Caco-2 (cell line): ENCODE measurements at places on chromosomes 11 and 22. TPM values are rescaled to one million over a fixed set of nuclear protein-coding genes. Genes with fewer than 3 reads are reported as not detected.

DNA sequence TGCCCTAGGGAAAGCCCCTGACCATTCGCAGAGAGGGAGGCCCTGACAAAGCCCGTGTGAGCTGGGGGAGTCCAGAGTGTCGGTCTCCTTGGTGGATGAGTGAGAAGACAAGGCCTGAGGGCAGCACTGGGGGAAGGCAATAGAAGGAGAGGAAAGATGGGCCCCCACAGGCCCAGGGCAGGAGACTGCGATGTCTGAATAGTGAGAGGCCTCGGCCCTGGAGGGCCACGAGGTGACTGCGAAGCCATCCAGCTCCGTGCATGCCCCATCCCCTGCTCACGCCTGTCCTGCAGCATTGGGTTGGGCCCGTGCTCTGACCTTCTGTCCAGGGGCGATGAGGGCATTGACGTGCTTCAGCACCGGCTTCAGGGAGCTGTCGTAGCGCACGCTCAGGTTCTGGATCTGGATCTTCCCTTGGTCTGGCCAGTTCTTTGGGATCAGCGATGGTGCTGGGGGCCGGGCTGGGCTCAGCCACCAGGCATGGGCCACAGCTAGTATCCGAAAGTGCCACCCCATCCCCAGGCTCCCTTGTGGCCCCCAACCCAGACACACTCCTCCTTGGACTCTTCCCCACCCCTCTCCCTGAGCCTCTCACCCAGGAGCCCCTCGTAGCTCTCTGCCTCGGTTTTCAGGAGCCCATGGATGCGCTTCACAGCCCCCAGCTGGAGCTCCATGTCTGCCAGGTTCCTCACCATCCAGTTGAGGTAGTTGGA, 8.3 kb upstream of the KCNJ11 start:
- no peaks in the 10 kb centered on the region for H3K4me1 ChIP-seq
- no peaks in the 10 kb centered on the region for H3K36me3 ChIP-seq
- H3K4me3 ChIP-seq = no peak overlapping the region
- no peaks in the 10 kb centered on the region; the same call in 1 of the 2 replicates for H3K27me3 ChIP-seq

The C11orf71 gene
- total RNA-seq = 9.5 and 9.8 TPM in 2 replicates

The GPR83 gene
- 2.7 and 2.8 TPM in 2 replicates for total RNA-seq

DNA sequence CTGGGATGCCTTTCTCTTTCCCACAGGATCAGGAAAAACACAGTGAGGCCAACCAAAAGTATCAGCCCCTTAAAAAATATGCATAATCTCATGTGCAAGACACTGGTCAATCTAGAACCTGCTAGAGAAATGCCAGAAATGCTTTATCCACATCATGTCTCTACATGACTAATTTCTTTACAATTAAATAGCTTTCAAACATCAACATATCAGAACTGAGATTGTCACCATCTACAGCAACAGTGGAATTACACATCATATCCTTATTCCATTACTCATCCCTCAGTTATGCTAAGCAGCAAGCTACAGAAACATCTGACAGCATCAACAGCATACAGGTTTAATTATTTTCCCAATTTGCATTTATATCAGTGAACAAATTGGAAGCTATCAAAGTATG, 78.8 kb downstream of the DDIAS start:
- H3K4me3 ChIP-seq = no peak overlapping the region
- no peak overlapping the region for H3K27ac ChIP-seq
- no peak for DNase-seq
- no peaks in the 10 kb centered on the region for H3K36me3 ChIP-seq
- H3K27me3 ChIP-seq = no peaks in the 10 kb centered on the region

- H3K4me3 ChIP-seq = no peak overlapping the region
- no peaks in the 10 kb centered on the region for H3K27me3 ChIP-seq
- H3K4me1 ChIP-seq = no peaks in the 10 kb centered on the region
Measured at GRCh38 chr11:111429066-111429506, 50.0 kb upstream of the POU2AF1 start.

- DNase-seq = no peak
- no peak overlapping the region for H3K4me3 ChIP-seq
- H3K4me1 ChIP-seq = 0 out of 2 replicates have a peak, but pooled peaks cover 6% of the 10 kb centered on the region
- no peaks in the 10 kb centered on the region for H3K27me3 ChIP-seq
- no peak overlapping the region for H3K27ac ChIP-seq
- H3K36me3 ChIP-seq = no peaks in the 10 kb centered on the region
Measured at GRCh38 chr11:126311401-126312291, 7.8 kb downstream of the DCPS start.

DNA sequence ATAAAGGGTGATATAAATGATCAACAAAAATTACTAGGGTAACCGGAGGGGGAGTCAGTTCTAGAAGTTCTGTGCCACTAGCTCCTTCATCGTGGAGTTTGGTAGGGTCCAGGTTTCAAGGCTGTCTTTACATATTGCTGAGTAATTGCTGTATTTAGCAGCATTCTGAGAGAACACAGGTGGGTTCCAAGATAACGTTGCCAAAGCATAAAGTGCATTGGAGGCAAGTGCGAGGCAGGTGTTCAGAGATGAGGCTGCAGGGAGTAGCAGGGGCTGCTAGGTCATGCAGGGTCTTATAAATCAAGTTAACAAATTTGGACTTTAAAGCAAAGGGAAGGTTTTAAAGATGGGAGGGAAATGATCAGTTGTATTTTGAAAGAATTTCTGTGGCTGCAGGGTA, 17.8 kb downstream of the SGSM3 start:
- no peak overlapping the region for H3K4me3 ChIP-seq
- H3K4me1 ChIP-seq = peaks cover 15% of the 10 kb centered on the region; the same call in 1 of the 2 replicates
- peak overlapping the region; percentile 67 for H3K27ac ChIP-seq
- no peaks in the 10 kb centered on the region for H3K27me3 ChIP-seq
- no peak for DNase-seq

DNA sequence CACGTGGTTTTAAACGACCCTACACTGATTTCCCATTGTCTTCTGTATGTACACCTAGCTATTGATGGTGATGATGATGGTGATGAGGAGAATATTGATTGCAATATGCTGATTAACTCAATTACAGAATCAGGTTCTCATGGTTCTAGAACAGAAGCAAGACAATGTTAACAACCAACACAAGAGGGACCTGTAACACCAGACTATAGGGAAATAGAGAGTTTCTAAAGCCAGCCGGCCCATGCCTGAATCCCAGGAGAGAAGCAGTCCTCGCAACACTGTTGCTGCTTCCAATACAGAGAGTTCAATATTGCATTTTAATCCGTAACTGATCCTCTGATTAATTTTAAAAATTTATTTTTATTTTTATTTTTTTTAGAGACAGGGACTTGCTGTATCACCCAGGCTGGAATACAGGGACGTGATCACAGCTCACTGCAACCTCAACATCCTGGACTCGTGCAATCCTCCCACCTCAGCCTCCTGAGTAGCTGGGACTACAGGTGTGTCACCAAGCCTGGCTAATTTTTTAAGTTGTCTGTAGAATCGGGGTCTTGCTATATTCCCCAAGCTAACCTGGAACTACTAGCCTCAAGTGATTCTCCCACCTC, 22.2 kb upstream of the UBASH3B start:
- H3K27ac ChIP-seq = no peak overlapping the region
- no peaks in the 10 kb centered on the region for H3K27me3 ChIP-seq
- H3K4me1 ChIP-seq = no peaks in the 10 kb centered on the region
- no peaks in the 10 kb centered on the region for H3K36me3 ChIP-seq
- H3K4me3 ChIP-seq = no peak overlapping the region
- peak; percentile 48 for DNase-seq

DNA sequence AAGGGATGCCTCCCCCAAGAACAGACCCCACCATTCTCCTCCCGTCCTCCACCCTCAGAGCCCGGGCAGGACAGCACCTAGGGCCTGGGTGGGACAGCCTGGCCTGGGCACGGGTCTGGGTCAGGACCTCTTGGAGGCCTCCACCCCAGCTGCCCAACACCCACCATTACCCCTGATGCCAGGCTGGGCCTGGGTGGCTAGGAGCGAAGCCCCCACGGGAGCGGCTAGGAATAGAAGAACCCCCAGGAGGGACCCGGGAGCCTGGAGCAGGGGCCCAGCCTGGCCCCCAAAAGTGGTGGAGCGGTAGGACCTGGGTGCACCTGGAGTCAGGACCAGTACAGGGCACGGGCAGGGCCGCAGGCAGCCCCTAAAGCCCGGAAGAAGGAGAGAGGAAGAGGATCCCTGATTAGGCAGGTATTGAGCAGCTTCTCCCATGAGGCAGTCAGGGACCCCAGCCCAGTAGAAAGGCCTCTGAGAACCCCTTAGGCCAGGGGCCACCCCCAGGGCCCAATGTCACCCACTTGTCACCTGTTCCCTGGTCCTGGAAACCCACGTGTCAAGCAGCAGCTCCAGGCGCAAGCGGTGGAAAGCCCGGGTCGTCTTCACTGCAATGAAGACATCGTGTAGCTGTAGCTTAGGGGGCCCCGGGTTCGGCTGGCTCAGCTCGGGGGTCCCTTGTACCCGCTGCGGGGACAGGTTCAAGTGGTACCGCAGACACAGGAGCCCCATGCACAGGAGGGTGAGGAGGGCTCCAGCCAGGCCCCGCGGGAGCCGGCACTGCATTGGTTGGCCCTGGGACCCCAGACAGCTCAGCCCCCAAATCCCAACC, 575 bp downstream of the MFNG start:
- no peaks in the 10 kb centered on the region; the same call in 1 of the 2 replicates for H3K36me3 ChIP-seq
- H3K4me3 ChIP-seq = peak overlapping the region; percentile 4; the same call in 1 of the 2 replicates
- H3K27me3 ChIP-seq = no peaks in the 10 kb centered on the region
- peaks cover 14% of the 10 kb centered on the region for H3K4me1 ChIP-seq

GRCh38 chr11:128415539-128415938, 171.8 kb downstream of the ETS1 start:
- no peak for DNase-seq
- H3K4me3 ChIP-seq = no peak overlapping the region
- H3K27ac ChIP-seq = no peak overlapping the region
- H3K27me3 ChIP-seq = no peaks in the 10 kb centered on the region
- H3K4me1 ChIP-seq = no peaks in the 10 kb centered on the region

GRCh38 chr11:44893846-44894617, 56.7 kb downstream of the TP53I11 start:
- peak; percentile 72 for DNase-seq
- H3K4me1 ChIP-seq = no peaks in the 10 kb centered on the region
- H3K27me3 ChIP-seq = no peaks in the 10 kb centered on the region
- H3K36me3 ChIP-seq = no peaks in the 10 kb centered on the region
- no peak overlapping the region for H3K27ac ChIP-seq

DNA sequence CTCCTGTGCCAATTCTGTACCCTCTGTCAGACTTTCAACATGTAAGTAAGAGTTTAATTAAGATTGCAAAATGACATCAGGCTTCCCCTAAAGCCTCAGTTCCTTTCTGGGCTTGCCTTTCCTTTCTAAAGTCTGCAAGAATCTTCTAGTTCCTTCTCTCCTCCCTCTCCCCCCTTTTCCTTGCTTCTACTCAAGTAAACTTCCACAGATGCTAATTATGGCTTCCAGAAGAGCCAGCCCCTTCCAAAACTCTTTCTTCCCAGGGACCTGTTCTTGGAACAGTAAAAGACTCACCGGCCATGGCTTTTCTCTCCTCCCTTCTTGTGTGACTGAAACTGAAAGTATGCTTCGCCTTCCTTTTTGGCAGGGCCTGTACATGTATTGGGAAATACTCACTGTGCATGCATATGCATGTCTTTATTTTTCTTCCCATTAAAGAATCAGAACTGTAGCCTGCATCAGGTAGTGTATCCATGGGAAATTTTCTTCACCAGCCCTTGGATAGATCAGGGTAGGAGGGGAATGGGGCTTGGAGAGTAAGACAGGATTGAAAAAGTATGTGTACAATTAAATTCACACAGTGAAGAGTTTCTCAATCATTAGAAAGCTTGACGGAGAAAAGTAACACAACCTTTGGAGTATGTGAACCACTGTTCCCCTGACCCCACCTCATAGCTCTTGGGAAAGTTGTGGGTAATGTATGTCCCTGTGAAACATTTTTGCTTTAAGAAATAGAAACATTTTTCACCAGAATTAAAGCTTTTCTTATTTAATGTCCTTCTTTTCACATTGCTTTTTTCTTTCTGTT, at the start of gene CASP1:
CASP1 (minus strand) TSS at position 332 of the 808 bp plus-strand sequence; CDS start at position 301, 31 bp downstream.
- peaks cover 4% of the 10 kb centered on the region for H3K4me1 ChIP-seq
- no peak within 1 kb of the TSS for H3K27ac ChIP-seq
- no peaks in the 10 kb centered on the region for H3K27me3 ChIP-seq
- no peak within 1 kb of the TSS for H3K4me3 ChIP-seq
- H3K36me3 ChIP-seq = no peaks in the 10 kb centered on the region
- no peak for DNase-seq

The CABP4 gene
- total RNA-seq = not detected in 2 replicates

DNA sequence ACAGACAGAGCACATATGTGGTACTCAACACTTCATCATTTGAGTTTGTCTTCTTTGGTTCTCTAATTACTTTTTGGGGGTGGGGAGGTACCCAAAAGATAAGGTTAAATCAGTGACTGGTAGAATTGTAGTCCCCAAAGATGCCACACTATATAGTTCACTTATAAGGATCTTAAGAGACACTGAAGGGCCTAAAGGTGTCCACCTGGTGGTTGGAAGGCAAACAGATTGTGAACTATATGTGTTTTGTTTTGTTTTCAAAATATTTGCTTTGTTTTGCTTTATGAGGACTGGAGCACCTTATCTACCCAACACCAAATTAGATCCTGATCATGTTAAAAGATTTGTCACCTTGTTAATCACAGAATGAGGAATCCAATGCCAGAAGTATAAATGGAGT, 136.1 kb downstream of the DCDC1 start:
- no peaks in the 10 kb centered on the region for H3K36me3 ChIP-seq

DNA sequence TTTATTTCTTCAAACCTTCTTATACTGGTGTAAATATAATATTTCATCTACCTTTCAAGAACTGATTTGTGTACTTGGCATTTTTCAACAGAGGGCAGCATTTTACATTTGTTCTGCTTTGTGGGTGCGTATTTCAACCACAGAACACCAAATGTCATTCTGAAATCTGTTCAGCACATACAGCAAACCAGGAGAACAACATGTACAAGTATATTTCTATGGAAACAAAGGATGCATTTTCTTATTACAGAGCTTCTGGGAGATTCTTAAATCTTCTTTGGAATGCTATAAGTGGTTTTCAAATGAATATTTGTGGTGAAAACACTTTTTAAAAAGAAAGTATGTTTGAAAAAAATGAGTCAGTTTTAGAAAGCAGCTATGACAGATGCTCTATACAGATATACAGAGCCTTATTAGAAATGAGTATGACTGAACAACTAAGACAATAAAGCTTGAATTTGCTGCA, 946.0 kb downstream of the FAM181B start:
- no peak for DNase-seq
- H3K4me3 ChIP-seq = no peak overlapping the region
- H3K27me3 ChIP-seq = no peaks in the 10 kb centered on the region
